LHCN-M2 (cell line): ENCODE measurements at places on chromosomes 3 and 15. TPM values are rescaled to one million over a fixed set of nuclear protein-coding genes. Genes with fewer than 3 reads are reported as not detected.

GRCh38 chr3:56999547-56999946 lies 60.9 kb upstream of the SPATA12 start:
- DNase-seq, result no peak

DNA sequence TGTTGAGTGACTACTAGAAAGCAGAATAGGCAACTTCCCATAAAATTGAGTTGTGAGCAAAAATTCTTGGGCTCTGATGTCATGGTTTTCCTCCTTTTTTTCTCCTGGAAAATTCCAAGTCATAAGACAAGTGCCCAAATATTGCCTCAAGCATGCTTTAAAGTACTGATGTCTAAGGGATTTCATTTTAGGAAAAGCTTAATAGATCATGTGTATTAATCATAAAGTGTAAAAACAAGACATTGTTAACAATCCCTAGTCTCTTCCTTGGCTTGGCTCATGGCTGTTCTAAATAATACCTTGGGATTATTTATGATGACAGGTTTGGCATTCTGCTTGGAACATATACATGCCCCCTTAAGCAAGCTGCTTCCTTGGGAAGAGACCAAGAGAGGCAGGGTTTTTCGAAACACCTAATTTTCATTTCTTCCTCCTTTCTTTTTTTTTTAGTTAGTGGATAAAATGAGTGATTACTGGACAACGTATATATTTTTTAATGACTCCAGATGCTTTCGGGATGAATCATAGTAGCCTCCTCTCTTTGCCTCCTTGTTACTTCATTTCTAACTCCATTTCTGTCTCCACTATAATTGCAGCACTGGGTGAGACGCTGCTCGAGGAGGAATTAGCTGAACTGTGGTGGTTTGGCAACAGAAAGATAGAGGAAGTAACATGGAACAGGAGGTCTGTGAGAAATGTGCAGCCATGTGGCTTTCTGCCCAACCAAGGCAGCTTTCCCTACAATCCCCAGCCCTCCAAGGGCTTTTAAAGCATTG lies 104.9 kb downstream of the TPRG1 start:
- peak; percentile 83 for DNase-seq

GRCh38 chr3:126446301-126446700 lies 29.4 kb downstream of the ZXDC start:
- DNase-seq, result no peak

DNA sequence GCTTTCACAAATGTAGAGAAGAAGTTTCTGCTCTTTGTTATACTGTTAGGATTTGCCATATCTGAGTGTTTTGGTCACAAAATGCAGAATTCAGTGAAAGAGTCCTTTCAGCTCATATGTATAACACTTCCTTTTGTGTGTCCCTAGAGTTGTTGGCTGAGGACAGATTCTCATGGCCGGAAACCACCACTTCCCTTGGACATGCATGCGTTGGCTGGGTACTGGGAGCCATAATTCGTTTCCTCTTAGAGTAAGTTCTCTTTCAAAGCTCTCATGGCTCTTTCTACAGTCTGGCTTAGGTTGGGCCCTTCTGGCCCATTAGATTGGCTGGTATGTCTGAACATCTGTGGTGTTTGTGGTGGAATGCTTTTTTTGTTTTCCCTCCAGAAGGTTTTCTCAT lies 298.5 kb downstream of the DIPK2A start:
- DNase-seq, result no peak

DNA sequence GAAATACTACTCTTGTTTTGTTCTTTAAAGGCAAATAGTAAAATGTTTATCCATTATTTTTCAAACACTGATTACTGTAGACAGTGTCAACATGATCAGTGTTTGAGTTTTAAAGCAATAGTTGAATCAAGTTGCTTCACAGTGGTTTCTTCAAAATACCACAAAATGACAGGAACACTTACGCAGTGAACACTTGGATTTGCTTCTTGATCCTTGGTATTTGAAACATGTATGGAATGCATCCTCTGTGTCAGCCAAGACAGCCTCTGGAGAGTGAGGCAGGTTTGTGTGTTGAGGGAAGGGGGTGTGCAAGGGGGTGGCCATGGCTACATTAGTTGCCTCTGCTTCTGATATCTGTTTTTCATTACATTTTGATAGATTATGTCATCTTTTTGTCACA lies 413.0 kb downstream of the RBMS3 start:
- peak; percentile 93 for DNase-seq

DNA sequence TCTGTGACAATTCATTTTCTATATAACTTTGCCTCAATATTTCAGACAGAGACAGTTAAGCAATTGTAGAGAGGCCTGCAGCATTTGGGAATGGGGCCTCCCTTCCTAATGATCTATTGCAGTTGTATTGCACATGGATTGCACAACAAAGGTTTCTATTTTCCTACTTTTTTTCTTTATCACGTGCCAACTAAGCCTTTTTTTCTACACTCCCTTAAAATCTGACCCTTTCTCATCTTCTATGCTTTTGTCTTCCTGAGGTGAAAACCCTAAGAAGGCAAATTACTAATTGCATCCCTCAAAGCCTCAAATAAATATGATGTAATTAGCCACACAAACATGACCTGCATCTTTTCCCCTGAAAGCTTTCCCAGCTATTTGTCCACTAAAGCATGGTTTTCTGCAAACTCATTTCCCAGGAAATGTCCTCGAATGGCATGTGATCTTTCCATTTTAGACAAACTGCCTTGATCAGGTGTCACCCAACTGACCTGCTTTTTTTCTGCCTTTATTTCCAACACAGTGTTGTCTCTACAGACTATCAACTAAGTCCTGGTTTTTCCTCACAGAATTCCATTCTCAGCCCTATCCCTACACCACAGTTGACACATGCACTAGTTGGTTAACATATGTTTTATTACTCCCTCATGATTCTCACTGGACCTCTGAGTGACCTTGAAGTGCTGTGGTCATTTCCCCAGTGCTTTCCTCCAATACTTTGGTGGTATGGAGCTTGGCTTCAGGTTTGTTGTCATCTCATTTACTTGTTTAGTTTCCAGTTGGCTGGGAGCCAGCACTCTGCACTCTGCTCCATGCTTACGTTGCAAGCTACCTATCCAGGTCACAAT lies 31.9 kb upstream of the TSC22D2 start:
- DNase-seq, result peak; percentile 51

- DNase-seq, result peak; percentile 36
Observed at GRCh38 chr15:44584162-44584749, 47.3 kb downstream of the EIF3J start.

GRCh38 chr3:96430079-96430478 lies 384.3 kb upstream of the EPHA6 start:
- no peak for DNase-seq

- no peak for DNase-seq
Observed at GRCh38 chr3:46463868-46464241, 850 bp downstream of the LTF start.

- no peak for DNase-seq
Observed at GRCh38 chr3:181699171-181699903, 12.4 kb upstream of the SOX2 start.

- DNase-seq, result peak; percentile 65
Observed at GRCh38 chr15:67917037-67917436, 77.2 kb upstream of the RNU6-1 start.

- peak; percentile 97 for DNase-seq
Observed at GRCh38 chr15:50424066-50424890, at the start of gene USP8. TSS of gene USP8 (plus strand) at chr15:50424405. CDS start at chr15:50439074, 14,669 bp downstream.

GRCh38 chr15:97177151-97177577 lies 783.3 kb upstream of the ARRDC4 start:
- DNase-seq, result no peak

Gene FANCD2OS
- not detected in 2 replicates for total RNA-seq

Gene ZBTB47
- 28.9 and 33.2 TPM in 2 replicates for total RNA-seq

Gene INKA1
- 3.9 and 4.7 TPM in 2 replicates for total RNA-seq

Gene GOLGA8R
- 1.3 and 2.0 TPM in 2 replicates for total RNA-seq

Gene UROC1
- total RNA-seq, result not detected in 2 replicates

Gene CCDC39
- not detected in 2 replicates for total RNA-seq

Gene CHRM5
- total RNA-seq, result 0.06 TPM in 2 replicates

Gene AHSG
- total RNA-seq, result not detected in 2 replicates

Gene TMCO5A
- not detected in 2 replicates for total RNA-seq
